IMR-90 (cell line): ENCODE measurements at places on chromosomes 2 and 18. TPM values are rescaled to one million over a fixed set of nuclear protein-coding genes. Genes with fewer than 3 reads are reported as not detected.

The DPP10 gene
- total RNA-seq: not detected in 2 replicates

The PLGLB1 gene
- 0.18 and 0.28 TPM in 2 replicates for total RNA-seq

The HOXD13 gene
- not detected in 2 replicates for total RNA-seq

The GALNT14 gene
- 0.18 TPM in 1 of 2 replicates, not detected in the other for total RNA-seq

The KLHL30 gene
- total RNA-seq: under 0.01 TPM in 1 of 2 replicates, not detected in the other

The CCDC74B gene
- total RNA-seq: 3.6 and 3.9 TPM in 2 replicates

The HES6 gene
- 1.3 and 1.4 TPM in 2 replicates for total RNA-seq

The ARHGEF33 gene
- 0.18 and 0.28 TPM in 2 replicates for total RNA-seq

The NCKAP5 gene
- total RNA-seq: 3.9 and 5.3 TPM in 2 replicates

GRCh38 chr2:74199275-74199701, 873 bp downstream of the MTHFD2 start:
- DNase-seq: no peak

DNA sequence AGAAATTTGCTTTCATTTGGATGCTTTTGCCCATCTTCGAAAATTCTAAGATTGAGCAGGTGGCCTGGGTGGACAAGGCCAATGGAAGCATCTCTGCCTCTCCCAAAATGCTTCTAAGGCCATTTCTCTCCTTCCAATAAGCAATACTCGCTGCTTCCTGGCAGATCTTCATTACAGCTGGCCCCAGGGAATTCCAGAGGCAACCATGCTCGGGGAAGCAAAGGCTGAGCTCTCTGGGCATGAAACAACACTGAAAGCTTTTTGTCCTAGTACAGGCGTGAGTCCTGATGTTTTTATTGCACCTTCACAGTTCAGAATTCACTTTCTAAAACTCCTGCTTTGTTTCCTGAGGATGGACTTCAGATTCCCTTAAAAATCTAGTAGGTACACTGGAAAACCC, 11.8 kb upstream of the NEDD4L start:
- no peak for DNase-seq

- DNase-seq: no peak
Observed at GRCh38 chr2:117963446-117963845, 50.4 kb downstream of the CCDC93 start.

DNA sequence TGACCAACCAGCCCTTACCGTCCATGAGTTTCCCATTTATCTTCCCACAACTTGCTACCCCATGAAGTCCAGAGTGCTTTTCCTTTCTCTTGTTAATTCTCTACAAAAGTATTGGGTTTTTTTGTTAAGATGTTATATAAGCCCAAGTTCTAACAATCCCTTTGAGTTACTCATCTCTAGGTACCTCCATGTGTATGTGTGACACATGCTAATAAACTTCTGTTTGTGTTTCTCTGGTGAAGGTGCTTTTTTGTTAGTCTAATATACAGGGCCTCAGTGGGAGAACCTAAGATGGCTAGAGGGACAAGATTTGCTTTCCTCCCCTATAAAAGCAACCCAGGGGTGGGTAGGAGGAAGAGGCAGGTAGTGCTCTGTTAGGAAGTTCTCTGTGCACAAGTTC, 31.8 kb upstream of the RMDN2 start:
- DNase-seq: no peak

DNA sequence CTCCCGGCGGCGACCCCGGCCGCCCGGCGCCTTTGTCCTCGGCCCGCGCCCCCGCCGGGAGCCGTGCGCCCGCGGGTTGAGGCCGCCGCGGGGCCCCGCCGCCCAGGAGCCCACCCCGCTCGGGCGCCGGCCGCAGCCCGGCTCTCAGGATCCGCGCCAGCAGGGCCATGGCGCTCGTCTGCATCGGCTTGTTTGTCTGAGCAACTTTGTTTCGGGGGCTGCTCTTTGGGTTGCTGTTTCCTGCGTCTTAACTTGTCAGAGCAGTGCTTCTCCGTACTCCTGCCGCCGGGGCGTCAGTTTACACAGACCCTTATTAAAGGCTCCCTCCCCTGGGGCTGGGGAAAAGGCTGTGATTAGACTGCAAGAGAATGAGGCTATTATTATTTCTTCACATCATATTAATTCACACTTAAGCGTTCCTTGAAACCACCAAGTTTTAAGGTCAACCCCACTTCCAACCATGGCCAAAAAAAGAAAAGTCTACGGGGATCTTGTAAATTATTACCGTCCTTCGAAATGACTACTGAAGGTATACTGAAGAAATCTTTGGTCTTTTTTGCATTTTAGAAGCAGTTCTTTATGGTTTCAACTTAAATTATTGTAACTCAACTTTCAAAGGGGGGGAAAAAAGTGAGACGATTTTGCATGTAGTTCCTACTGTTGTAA, at the start of gene CYP27C1:
CYP27C1 (minus strand) TSS at position 198 of the 666 bp plus-strand sequence; CDS start at position 169, 29 bp downstream.
- DNase-seq: no peak

DNA sequence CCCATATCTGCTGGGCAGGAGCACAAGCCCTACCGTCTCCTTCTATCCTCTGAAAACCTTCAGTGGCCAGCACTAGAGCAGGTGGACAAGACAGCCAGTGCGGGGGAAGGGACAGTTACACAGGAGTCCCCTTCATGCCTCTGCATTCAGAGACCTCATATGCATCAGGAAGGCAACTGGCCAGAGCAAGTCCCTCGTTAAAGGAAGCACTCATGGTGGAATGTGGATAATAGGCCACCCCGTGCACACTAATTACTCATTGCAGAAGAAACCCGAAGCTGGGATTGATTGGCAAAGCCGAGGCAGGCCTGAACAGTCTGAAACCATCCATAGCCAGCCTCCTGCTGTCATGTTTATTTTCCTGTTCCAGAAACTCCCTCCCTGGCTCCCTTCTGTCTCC, 11.2 kb downstream of the KIAA2012 start:
- DNase-seq: peak; percentile 15

DNA sequence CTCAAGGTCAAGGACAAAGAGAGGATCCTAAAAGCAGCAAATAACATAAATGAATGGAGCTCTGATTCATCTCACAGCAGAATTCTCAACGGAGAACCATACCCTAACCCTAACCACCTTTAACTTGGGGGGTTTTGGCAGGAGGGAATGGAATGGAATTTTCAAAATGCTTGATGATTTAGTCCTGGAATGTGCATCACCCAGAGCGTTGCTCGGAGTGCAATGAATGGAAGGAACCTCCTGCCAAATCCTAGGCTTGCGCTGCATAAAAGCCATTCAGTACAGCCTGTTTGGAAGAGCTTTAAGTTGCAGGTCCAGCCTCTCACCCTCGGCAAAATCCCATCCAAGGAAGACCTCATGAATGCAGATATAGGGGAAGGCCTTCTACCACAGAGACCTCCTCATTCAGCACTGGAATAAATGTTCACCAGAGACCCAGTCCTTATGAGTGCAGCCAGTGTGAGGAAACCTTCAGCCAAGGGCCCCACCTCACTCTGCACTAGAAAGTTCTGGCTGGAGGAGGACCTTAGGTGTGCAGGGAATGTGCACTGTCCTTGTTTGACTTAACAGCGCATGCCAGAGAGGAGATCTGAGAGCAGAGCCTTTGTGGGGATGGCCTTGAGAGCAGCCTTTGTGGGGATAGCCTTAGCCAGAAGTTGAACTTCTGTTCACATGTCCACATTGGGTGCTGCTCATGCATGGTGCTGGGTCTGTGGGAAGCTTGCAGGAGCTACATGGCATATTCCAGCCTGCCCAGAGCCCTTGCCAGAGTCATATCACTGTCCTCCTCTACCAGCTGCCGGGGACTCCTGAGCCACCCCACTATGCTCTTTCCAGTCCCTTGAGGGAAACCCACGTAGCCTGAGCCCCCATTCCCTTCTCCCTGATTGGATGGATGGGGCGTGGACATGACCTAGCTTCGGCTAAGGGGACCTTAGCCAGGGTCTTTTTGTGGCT, 30.5 kb downstream of the ASB1 start:
- peak; percentile 28 for DNase-seq

GRCh38 chr2:177348118-177348654, 44.4 kb upstream of the AGPS start:
- DNase-seq: no peak

DNA sequence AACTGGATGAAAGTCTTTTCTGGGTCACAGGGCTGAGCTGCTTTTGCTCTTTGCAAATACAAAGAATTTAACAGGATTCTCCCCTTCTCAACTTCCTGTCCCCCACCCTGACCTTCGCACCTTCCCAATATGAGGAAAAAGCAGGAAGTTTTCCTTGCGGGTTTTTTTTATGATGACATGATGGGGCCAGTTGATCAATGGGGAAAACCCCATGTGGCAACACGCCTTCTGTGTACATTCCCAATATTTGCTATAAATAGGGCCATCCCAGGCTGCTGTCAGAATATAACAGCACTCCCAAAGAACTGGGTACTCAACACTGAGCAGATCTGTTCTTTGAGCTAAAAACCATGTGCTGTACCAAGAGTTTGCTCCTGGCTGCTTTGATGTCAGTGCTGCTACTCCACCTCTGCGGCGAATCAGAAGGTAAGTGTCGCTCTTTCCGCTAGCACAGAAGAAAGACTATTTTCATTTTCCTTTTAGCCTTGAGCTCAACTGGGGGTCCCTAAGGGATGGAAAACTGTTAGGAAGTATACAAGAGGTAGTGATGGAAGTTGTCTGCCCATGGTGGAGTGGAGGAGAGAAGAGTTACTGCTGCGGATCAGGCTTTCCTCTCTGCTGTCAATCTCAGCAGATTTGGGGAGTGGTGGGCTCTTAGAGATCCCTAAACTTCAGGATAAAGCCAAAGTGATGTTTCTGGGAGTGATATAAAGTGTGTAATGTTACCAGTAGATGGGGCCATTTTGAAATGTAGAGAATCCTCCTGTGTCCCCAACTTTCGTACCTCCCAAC, at the start of gene CCL20:
CCL20 (plus strand) TSS at position 281 of the 792 bp plus-strand sequence; CDS start at position 351, 70 bp downstream.
- no peak for DNase-seq

DNA sequence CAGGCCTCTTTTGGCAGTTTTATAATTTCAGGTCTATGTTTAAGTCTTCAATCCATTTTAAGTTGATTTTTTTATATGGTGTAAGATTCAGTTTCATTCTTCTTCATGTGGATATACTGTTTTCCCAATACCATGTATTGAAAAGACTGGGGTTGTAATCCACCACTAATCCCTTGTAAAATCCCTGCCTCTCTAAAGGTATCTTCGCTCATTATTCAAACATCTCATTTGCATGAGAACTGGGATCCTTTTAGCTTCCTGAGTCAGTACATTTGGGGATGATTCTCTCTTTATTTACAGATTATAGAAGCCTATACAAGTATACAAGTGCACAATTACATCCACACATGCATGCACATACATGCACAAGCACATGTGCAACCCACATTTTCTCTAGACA, 25.3 kb downstream of the DHRS9 start:
- DNase-seq: no peak

DNA sequence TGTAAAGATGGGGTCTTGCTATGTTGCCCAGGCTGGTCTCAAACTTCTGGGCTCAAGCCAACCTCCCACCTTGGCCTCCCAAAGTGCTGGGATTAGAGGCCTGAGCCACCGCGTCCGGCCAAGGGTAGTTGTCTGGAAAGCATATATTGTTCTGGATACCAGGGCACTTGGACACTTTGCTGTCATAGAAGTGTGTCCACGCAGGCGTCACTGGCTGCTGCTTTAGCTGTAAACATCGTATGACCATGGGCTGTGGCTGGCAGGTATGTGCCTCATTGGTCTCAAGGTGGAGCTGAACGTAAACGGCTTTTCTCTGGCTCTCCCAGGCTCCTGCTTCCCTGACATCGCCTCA, 3.2 kb upstream of the GPR35 start:
- no peak for DNase-seq

- DNase-seq: peak; percentile 71
Observed at GRCh38 chr2:173075781-173076580, at the start of gene MAP3K20. Gene MAP3K20, plus strand, starts transcription at chr2:173075846. Its CDS starts 15,186 bp downstream, at chr2:173091032.

DNA sequence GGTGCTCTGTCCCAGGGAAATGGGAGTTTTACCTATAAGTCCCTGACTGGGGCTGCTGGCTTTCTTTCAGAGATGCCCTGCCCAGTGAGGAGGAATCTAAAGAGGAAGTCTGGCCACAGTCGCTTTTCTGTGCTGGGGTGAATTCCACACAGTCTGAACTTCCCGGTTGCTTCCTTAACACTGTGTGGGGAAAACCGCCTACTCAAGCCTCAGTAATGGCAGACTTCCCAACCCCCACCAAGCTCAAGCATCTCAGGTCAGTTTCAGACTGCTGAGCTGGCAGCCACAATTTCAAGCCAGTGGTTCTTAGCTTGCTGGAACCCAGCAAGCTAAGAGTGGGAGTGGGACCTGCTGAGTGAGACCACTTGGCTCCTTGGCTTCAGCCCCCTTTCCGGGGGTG, 54.9 kb downstream of the NUP35 start:
- DNase-seq: peak; percentile 45

GRCh38 chr2:18912225-18912888, 323.0 kb upstream of the NT5C1B start:
- no peak for DNase-seq

DNA sequence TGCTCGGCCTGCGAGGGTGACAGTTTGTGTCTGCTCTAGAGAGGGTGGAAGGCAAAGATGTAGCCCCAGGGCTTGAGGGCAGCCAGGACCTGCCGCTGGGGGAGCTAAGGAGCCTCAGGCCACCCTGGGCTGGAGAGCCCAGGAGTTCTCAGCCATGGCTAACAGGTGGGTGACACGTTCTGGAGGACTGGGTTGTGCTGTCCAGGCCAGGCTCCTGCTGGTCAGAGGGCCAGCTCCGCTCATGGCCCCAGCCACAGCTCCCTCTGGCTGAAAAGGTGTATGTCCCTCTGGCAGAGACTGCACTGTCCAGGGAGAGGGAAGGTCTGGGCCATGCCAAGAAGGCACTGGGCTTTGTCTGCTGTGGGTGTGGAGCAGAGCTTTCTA, 19.2 kb downstream of the TMEM185B start:
- DNase-seq: no peak

GRCh38 chr2:160399880-160400279, 93.7 kb downstream of the RBMS1 start:
- DNase-seq: no peak
